Liver (tissue), 10 donors: ENCODE measurements at places on chromosomes 3 and 15.

GRCh38 chr15:80838666-80839065 lies 59.5 kb downstream of the CEMIP start:
- no peak for DNase-seq

- DNase-seq = no peak
Observed at GRCh38 chr15:98076021-98076816, 115.7 kb downstream of the ARRDC4 start.

- DNase-seq = no peak
Observed at GRCh38 chr3:46719044-46719565, 1.4 kb upstream of the PRSS50 start.

DNA sequence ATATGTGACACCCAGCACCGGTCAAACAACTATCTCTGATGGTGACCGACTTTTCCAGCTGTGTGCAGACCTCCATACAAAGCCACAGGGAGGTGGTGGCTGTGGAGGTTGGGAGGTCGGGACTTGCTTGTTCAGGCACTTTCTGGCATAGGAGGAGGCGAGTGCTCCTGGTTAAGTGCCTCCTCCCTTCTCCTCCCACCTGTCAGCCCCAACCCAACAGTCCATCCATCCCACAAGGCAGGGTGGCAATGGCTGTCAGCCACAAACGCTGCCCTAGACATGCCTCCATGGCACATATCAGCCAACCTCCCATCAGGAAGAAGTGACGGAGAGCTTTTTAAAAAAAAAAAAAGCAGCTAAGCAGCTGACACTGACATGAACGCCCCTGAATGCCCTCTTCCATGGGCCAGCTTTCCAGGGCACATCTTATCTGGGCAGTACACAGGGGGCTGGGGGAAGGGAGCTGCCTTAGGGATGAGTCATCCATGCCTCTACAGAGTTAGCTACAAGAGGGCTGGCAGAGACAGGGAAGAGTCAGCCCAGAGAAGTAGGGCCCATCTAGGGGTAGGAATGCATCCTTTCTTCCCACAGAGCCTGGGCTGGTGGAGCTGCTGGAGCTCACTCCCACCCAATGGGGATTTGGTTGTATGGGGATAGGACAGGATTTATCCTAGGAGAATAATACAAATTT lies 41.2 kb downstream of the CCDC12 start:
- no peak for DNase-seq

DNA sequence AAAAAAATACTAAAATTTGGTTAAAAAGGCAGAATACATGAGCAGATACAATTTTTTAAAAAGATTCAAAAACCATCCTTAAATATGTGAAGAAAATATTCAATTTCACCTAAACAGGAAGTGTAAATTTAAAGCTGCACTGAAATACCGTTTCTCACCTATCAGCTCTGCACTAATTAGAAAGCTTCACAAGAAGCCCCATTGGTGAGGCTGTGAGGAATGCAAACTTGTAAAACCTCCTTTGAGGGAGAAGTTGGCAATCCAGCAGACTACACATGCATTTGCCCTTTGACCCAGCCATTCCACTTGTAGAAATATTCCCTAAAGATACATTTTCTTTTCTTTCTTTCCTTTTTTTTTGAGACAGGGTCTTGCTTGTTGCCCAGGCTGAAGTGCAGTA lies 18.8 kb downstream of the BLM start:
- DNase-seq = no peak

DNA sequence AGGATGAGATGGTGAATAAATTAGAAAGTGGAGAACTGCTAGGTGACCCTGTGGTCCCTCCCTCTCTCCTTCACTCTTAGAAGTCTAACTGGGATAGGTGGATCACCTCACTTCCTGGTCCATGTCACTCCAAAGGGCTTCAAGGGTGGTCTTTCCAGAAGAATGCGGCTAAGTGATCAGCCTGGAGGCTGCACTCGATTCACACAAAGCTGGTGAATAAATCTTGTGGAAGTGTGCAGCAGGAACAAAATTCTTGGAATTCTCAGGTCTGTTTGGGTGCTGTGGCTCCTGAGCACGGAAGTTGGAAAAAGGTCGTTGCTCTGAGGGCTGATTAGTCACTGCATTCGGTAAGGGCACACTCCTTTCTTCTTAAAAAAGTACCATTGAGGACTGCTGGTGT lies 46.3 kb downstream of the GASK1A start:
- no peak for DNase-seq

DNA sequence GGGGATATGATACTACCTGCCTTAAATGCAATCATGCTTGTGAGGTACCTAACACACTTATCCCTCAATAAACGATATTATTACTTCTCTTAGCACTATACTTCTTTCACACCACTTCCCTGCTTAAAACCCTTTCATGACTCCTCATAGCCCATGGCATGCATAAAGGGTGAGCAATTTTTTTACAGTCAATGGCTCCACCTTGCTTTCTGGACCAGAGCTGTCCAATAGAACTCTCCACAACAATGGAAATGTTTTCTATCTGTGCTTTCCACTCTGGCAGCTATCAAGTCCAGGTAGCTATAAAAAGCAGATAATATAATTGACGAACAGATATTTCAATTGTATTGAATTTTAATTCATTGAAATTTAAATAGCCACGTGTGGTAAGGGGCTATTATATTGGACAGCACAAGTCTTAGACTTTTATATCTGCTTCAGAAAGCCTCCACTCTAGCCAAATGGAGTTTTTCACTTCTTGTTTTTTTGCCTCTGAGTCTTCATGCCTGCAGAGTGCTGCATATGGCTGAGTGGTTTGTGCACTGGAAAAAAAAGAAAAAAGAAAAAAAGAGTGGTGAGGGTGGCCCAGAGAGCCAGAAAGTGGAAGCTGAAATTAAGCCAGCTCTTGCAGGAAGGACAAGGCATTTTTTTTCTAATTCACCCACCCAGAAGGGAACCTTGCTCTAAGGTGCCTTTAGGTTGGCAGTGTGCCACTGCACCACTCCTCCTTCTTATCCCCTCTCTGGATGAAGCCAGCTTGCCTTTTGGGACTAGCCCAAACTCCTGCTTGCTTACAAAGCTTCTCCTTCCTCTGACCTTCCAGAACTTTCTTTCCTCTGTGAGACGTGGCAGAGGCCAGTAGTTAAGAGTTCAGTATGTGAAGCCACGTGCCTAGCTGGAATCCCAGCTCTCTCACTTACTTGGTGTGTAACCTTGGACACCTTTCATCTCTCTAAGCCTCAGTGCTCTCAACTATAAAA lies 239.0 kb upstream of the LRTM1 start:
- DNase-seq = no peak

GRCh38 chr3:168583977-168584376 lies 488.3 kb upstream of the GOLIM4 start:
- no peak for DNase-seq
